ENCODE measurements at places on chromosomes 5 and 9.

- no peak for DNase-seq
Observed at GRCh38 chr9:138014563-138014945, 137.0 kb downstream of the CACNA1B start.

GRCh38 chr5:43313035-43313853 is at the start of gene HMGCS1:
Gene HMGCS1, minus strand, starts transcription at chr5:43313412. Its CDS starts 14,447 bp downstream, at chr5:43298965.
- peak; percentile 98 for DNase-seq

DNA sequence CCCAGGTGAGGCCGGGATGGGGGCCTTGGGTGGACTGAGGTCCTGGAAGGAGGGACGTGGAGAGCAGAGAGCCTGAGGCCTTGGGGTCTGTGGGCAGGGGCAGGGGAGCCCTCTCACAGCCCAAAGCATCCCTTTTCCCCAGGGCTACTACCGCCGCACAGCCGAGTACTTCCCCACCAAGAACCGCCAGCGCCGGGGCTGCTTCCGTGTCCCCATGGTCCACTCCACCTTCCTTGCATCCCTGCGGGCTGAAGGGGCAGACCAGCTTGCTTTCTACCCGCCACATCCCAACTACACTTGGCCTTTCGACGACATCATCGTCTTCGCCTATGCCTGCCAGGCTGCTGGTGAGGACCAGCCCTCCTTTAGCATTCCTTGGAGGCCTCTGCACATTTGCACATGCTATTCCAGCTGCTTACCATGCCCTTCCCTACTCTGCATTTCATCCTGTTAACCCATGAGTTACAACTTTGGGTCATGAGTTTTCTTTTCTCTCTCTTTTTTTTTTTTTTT is 3.7 kb downstream of the CERCAM start:
- DNase-seq: no peak

DNA sequence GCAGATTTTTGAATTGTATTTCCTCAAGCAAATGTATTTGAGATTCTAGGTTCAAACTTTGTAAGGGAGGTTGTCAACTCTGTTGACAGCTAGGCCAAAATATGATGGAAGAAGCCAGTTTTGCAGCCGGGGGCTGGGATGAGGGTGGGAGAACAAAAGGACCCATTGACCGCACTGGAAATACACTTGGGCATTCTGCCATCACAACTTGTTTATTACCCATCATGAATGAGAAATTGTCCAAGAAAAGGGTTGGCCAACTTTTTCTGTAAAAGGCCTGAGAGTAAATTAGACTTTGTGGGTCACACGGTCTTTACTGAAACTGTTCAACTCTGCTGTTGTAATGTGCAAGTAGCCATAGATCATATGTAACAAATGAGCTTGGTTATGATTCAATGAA is 221.3 kb upstream of the KLF9 start:
- DNase-seq: no peak

- DNase-seq: peak; percentile 37
Observed at GRCh38 chr5:157828105-157828943, 30.6 kb downstream of the CLINT1 start.

GRCh38 chr5:16726538-16726946 is 109.7 kb upstream of the RETREG1 start:
- no peak for DNase-seq

DNA sequence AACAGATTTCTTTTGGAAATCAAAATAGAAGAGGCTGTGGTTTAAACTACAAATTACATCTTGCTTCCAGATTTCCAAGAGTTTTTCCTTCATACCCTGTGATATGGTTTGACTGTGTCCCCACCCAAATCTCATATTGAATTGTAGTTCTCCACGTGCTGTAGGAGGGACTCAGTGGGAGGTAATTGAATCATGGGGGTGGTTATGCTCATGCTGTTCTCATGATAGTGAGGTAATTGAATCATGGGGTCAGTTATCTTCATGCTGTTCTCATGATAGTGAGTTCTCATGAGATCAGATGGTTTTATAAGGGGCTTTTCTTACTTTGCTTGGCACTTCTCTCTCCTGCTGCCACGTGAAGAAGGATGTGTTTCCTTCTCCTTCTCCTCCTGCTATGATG is 687.0 kb upstream of the ZNF608 start:
- DNase-seq: no peak

DNA sequence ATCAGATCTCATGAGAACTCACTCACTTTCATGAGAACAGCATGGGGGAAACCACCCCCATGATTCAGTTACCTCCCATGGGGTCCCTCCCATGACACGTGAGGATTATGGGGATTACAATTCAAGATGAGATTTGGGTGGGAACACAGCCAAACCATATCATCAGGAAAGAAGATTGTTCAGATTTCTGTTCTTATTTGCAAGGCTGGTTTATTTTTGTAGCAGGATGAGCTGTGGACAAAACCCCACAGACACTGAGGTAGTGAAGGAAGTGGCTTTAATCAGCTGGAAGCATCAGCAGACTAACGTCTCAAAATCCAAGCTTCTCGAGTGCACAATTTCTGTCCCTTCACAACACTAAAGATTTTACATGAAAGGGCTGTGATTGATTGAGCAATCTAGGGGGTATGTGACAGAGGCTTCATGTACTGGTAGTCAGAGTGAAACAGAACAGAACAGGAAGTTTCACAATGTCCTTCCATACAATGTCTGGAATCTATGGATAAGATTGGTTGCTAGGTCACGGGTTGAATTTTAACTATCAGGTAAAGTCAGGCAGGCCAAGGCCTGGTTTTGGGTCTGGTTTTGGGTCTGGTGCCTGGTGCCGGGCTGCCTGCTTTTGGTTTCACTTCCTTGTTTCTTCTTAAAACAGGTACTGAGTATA is 91.3 kb upstream of the ZNF366 start:
- no peak for DNase-seq

GRCh38 chr9:35882263-35882848 is 12.2 kb upstream of the OR13J1 start:
- DNase-seq: peak; percentile 90

- DNase-seq: no peak
Observed at GRCh38 chr5:126972062-126972895, 58.1 kb downstream of the MARCHF3 start.

- no peak for DNase-seq
Observed at GRCh38 chr5:73901043-73901442, 275.0 kb downstream of the ARHGEF28 start.

- DNase-seq: peak; percentile 23
Observed at GRCh38 chr9:2771087-2771486, 53.8 kb downstream of the KCNV2 start.

GRCh38 chr9:81293651-81294050 is 395.7 kb downstream of the TLE1 start:
- no peak for DNase-seq

- no peak for DNase-seq
Observed at GRCh38 chr5:14577971-14578370, 3.6 kb upstream of the OTULINL start.

GRCh38 chr9:37652261-37652660 is 1.5 kb downstream of the FRMPD1 start:
- no peak for DNase-seq

- DNase-seq: no peak
Observed at GRCh38 chr5:179771311-179771895, 22.4 kb upstream of the LTC4S start.

GRCh38 chr9:135079018-135079417 is 8.4 kb upstream of the OLFM1 start:
- peak; percentile 13 for DNase-seq

DNA sequence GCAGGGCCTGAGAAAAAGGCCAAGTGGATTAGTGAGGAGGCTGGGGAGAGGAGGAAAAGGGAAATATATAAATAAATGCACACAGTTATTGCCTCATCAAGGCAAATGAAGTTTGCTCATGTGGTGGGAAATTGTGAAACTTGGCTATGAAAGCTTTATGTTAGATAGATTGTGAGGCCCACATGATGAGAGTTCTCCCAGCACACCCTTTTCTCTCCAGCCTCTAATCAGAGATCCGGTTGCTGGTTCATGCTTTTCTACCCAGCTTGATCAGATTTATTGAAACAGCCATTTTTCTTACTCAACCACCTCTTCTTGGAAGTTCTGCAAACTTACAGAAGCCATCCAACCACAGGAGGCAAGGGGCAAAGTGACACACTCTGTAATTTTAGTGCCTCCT is 125.8 kb upstream of the KLF4 start:
- DNase-seq: peak; percentile 49

DNA sequence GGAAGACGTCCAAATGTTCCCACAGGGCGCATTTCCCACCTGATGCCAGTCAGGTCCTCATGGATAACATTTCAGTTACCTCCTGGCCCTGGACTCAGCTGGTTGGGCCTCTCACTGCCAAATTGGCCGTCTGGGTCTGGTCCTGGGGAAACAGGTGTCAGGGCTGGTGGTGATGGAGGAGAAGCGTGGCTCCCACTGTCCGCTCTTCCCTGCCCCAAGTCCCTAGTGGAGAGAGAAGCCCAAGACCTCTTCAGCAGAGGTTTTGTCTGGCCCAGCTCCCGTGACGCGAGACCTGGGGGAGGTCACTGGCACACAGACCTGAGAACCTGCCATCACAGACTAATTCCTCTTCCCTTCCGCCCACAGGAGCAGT is 27.8 kb upstream of the PRDM12 start:
- no peak for DNase-seq

DNA sequence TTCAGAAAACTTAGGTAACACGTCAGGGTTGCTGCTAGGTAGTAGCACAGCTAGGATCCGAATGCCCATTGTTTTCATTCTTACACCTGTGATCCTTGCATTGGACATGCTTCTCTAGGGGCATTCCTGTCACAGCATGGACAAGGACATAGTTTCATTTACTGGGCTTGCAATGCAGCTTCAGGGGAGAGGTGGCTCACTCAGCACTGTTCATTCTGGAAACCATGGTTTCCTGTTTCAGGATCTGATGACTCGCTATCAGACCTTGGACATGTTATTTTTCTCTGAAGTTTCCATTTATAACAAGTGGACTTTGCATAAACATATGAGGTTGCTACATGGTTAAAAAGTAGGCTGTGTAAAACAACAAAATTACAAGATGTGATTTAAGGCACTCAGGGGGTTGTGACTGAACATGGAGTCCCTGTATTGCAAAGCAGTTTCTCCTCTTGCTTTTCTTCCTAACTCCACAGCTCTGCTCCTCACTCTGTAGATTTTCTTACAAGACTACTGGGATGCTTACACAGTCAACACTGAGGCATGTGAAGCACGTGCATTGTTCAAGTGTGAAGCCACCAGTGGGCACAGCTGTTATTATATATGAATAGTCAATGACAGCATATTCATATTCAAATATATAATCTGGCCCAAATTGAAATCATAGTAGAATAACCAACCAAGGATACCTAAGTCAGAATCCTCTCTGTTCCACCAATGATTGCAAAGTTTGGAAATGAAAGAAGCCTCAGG is 66.1 kb upstream of the STK32A start:
- DNase-seq: no peak

DNA sequence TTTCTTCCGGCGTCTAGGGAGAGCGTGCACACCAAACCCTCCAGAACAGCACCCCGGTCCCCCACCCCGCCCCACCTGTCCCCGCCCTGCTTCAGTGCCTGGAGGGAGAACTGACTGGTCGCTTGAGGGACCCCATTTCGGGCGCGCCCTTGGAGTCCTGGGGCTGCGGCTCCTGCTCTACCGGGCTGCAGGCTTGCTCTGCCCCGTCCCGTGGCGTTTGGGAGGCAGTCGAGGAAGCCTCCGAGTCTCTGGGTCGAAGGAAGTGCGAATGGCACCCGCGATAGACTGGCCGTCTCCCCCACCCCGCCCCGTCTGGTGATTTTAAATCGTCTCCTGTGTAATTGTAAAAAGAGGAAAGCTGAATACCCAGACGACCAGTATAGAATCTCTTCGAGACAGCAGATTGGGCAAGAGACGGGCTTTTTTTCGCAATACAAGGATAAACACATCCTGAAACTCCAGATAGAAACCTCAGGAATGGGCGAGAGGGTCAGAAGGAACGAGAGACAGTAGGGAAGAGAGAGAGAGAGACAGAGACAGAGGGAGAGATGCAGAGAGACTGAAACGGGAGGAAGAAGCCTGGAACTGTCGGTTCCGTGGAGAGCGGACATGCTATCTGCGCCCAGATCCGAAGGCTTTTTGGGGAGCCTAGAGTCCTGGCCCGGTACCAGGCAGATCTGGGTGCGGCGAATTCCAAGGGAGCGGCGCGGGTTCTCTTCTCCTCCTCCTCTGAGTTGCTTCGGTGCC is 9.9 kb downstream of the PRDM6 start:
- DNase-seq: no peak
